B cell (primary cell): ENCODE measurements at places on chromosomes 3 and 15.

DNA sequence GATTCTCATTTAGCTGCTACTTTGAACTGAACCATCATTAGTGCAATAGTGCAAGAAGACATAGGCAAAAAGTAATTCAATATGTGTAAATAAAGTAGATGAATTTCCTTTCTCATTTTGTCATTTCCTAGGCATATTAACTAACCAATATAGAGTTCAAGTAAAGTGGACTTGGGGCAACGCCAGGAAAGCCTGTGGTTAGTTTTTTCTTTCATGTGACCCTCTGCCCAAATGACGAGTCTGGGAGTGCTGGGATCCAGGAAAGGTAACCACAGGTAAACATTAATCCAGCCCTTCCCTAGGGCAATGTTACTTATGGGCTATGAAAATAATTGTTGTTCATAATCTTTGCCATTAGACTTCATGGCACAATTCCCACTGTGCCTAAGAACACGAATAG, 181.0 kb downstream of the VPS13C start:
- DNase-seq = no peak

- DNase-seq = no peak
These were observed 317.3 kb upstream of the ARPP21 start for GRCh38 chr3:35322070-35322469.

GRCh38 chr3:14122301-14122700, 2.4 kb downstream of the CHCHD4 start:
- DNase-seq = no peak

GRCh38 chr15:41621200-41622193, 38.7 kb upstream of the MGA start:
- peak; percentile 86 for DNase-seq

GRCh38 chr3:140760324-140761075, 82.6 kb downstream of the TRIM42 start:
- no peak for DNase-seq

DNA sequence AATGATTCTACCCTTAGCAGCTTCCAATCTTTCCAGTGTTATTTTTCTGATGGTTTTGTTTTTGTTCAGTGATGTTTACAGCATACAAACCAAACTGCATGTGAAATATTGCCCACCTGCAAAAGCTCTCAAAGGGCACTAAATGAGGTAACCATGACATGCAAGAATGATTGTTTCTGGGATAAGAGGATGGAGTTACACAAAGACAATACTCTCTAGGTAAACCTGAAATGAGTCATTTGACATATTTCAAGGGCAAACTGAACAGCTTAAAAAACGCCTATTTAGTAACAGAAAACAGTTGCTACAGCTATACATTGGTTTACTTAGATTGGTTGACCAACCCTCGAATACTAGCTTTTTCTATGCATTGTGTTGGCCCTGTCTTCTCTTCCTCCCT, 481.7 kb downstream of the ZPLD1 start:
- DNase-seq = no peak

DNA sequence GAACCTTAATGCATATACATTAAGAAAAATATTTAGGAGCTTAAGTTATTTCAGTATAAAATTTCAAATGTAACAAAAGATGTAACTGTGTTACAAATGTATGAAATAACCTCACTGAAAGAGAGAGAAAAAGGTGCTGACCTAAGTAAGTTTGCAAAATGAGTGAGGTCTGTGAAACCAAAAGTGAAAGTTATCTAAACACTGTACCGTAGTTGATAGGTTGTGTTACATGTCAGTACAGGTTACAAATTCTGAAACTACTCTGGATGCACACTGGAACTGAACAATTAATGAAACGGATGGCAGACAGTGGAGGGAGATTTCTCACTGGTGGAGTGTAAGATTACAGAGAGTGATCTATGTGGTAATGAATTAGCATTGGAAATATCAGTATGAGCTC, 420.7 kb downstream of the ZNF385D start:
- DNase-seq = no peak

DNA sequence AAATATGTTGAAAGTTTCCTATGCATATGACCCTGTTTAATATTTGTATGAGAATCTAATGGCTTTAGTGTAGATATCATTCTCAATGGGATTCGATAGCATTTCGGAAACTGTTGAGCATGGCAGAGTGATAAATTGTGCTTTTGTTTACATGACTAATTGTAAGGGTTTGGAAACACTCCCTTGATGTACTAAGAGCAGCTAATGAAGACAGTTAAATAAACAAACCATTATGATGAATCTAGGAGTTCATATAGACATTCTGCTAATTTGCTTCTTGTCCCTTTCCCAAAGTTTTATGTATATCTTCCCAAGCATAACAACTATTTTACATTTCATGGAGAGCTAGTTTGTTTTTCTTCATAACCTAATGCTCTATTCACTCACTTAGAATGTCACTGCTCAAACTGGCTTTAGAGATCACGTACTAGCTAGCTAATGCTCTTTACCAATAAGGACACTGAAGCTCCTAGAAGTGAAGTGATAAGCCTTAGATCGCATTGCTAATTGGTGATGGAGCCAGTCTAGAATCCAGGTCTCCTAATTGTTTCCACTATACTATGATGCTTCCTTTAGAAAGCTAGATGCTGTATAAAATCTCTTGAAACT, 140.8 kb downstream of the TP63 start:
- DNase-seq = no peak

DNA sequence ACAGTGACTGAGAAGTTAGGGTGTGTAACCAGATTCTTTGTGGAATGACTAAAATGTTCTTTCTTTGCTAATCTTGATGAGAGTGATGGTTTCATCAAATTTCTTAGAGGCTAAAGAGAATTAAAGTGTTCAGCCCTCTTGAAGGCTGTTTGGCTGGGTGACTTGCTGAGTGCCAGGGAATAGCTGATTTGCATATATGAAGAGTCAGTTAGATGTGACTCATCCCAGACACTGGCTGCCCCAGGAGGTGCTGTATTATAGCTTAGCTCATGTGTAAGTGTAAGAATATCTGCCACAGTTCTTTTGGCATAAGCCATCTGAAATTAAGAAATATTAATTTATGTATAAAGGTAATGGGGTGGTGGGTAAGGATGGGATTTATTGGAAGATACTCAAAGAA, 535.1 kb downstream of the NLGN1 start:
- DNase-seq = no peak

GRCh38 chr3:138065949-138066348, 49.5 kb downstream of the DZIP1L start:
- no peak for DNase-seq

DNA sequence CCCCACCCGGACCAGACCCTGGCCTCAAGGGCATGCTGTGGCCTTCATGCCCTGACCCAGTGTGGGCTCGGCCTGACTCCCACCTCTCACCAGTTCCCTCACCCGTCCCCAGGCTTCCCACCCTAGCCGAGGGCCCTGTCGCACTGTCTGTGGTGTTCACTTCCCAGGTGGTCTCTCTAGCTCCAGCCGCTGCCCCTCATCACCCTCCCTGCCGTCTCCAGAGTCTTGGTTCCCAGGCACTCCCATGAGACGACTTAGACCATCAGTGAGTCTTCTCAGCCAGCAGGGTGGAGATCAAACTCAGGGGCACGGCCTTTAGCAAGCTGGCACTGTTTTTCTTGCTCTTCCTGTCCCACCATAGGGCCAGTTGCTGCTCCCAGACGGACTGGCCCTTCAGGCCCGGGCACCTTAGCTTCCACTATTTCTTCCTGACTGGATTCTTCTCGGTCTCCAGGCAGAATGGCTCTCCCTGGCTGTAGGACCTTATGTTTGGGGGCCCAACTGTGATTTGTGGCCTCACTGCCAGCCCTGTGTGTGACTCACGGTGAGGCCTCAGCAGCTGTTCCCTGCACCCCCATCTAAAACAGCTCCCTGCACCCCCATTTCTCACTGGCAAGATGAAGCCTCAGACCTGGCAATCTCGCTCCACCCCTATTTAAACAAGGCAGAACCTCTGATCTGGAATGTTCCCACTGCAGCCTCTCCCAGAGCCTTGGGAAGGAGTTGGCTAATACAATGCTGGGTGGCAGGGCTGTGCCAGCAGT, 9.4 kb upstream of the PCSK6 start:
- no peak for DNase-seq

- no peak for DNase-seq
These were observed 99.1 kb downstream of the OXSM start for GRCh38 chr3:25888892-25889524.

- DNase-seq = peak; percentile 66
These were observed 611 bp upstream of the BNIP2 start for GRCh38 chr15:59689626-59690236.

- DNase-seq = no peak
These were observed 713.5 kb upstream of the ARPP21 start for GRCh38 chr3:34925851-34926250.

- DNase-seq = no peak
These were observed 262.2 kb upstream of the IL12A start for GRCh38 chr3:159726231-159726964.

DNA sequence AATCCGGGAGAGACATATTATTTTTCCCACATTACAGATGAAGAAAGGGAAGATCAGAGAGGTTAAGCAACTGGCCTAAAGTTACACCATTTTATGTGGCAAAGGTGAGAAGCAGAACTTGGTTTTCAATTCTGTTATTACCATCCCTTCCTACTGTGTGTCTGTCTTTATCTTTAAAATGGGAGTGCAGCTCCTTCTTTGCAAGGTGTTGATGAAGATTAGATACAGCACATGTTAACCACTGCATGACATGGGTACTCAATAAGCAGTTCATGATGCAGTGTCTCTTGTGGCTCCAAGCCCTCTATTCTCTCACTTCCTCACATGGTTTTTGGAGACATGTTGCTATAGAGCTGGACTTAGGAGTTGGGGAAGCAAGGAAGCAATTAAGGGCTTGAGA, 23.1 kb upstream of the TBC1D21 start:
- DNase-seq = no peak

GRCh38 chr3:98070840-98071239, 16.1 kb upstream of the OR5AC2 start:
- no peak for DNase-seq
